Stimulated activated CD8-positive, alpha-beta memory T cell treated with anti-CD3 and anti-CD28 coated beads, Interleukin-4, amount 100 ng/mL, for 1 hour (primary cell): ENCODE measurements at places on chromosomes 7 and 10.

DNA sequence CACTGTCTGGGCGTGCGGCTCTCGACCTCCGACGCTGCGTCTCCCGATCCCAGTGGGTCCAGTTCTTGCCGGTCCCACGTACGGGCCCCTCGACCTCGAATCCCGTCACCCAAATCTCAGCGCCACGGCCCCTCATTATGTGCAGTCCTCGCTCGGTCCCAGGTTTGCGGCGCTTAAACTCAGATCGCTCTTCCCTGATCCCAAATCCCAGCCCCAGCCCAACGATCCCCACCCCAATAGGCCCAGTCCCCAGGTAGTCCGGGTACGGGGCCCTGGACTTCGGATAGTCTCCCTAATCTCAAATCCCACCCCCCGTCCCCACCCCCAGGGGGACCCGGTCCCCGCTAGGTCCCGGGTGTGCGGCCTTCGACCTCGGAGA lies 666 bp downstream of the HNRNPF start:
- no peak for DNase-seq

DNA sequence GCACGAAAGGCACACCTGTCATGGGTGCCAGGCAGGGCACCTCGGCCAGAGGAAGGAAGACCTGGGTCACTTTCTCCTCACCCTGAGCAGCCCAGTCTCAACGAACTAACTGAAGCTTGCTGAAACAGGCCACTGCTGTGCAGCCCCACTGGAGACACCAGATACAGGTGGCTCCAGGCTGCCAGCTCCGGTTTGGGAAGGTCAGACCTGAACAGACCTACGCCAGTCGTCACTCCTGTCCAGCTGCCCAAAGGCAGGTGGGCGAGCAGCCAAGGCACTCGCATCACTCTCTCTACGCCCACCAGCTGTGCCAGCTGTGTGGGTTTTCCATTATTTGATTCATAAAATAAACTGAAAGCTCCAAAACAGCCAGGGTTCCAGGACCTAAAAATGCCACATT lies 256.1 kb downstream of the ZMYND11 start:
- no peak for DNase-seq

DNA sequence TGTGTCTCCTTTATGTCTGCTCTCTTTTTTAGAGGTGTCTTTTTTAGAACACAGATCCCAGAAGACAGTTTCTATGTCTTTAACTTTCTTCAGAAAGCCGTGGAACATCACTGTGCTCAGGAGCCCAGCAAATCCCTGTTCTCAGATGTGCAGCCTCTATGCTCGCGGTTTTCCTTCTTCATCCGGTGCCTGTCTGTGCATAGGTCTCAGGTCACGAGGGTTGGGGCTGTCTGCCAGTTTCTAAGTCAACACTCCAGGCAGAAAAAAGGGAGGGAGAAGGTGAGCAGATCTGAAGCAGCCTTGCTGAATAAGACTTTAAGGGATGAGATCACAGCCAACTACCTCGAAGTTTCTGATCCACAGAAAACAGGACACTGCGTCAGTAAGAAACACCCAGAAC lies 68.5 kb downstream of the CRTAC1 start:
- DNase-seq: no peak

DNA sequence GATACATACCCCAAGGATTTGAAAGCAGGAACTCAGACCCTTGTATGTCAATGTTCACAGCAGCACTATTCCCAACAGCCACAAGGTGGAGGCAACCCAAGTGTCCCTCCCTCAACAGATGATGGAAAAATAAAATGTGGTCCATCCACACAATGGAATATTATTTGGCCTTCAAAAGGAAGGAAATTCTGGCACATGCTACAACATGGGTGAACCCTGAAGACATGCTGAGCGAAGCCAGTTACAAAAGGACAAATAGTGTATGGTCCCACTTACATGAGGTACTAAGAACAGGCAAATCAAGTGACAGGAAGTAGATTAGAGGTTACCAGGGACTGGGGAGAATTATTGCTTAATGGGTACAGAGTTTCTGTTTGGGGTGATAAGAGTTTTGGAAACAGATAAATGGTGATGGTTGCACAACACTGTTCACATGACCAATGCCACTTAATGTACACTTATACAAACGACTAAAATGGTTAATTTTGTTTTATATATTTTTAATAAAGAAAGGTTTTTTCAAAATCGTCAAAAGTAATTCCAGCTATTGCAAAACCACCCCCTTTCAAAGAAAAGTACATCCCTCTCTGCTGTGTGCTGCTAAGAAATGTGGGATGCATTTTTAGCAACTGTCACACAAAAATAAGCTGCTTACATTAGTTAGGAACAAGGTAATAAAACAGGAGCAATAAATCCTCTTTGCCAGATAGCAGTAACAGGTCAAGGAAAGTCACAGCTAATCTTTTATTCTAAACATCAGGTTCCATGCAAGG lies 85.7 kb downstream of the GRB10 start:
- no peak for DNase-seq

DNA sequence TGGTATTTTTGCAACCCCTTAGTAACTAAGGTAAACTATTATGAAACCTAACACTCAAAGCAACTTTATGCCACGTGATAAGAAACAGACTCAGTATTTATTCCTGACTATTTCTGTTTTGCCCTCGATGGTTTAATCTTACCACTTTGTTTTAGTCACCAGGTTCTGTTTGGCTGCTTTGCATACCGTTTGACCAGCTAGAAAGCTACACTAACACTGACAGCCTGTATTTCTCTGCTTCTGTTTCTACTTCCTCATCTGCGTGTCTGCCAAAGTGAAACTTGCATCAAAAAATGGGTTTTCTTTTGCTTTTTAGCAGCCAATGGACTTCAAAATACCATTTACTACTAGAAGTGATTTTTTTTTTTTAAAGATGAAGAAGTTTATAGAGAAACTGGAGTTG lies 802.5 kb downstream of the GRM8 start:
- no peak for DNase-seq

- DNase-seq: no peak
These were observed 201.0 kb upstream of the IMMP2L start for GRCh38 chr7:111763221-111763801.

DNA sequence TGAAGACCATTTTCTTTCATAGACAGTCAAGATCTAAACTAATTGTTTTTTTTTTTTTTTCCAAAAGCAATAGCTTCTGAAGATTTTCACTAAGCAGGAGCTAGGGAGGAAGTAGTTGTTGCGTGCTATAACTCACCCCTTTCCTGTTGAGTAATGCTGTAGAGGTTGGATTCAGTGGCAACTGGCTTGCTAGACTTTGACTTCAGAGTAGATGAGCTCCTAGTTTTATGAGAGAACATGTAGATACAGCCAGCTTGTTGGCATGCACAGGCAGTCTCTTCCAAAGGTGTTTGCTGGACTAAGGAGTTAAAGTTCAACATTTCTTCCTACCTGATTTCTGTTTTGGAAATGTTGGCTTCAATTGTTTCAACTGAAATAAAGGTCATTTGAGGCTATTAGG lies 66.2 kb upstream of the MXI1 start:
- no peak for DNase-seq

DNA sequence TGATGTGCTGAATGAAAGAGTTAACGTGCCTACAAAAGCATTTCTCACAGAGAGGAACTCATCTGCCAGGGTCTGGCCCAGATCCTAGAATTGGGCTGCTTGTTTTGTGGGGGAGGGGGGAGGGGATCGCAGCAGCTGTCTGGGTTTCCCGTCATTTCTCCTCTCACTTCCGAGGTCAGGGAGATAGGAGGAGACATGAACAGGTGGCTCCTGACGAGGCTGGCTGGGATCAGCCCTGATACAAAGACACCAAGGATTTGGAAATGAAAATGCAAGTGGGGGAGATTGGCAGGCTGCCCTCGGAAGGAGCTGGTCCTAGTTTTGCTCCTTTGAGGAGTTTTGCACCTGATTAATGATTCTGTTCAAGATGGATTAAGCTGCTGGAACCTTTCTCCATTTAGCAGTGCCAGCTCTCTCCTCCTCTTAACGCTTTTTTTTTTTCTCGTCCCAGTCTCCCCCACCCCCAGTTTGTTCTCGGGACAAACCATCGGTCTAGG lies 86.8 kb upstream of the KMT2C start:
- DNase-seq: no peak

DNA sequence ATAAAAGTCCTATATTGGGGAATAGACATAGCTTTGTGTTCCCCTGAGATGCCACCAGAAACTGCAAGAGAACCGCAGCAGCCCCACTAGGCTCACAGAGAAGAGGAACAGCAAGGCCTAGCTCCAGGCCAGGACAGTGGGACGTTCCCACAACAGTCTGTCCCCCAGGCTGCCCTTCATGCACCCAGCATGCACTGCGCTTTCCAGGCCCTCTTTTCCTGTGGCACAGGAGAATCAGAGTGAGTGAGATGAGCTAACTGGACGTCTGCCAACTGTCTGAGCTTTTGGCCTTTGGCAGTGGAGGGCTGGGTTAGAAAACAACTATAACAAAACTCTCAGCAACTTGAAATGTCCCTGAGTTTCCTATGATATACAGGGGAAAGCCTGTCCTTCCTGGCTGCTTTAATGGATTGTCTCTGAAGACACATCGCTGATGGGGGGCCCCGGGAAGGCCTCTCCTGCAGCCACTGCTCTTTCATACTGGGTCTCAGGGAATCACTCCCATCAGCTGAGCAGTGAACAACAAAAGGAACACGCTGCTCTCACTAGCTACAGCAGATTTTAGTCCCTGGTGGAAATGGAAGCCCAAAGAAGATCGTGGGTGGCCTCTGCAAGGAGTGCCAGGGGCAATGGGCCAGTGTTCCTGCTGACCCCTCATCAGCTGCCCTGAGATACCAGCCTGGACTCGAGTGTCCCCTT lies 53.5 kb downstream of the PODXL start:
- no peak for DNase-seq

GRCh38 chr7:8390262-8390626 lies 43.2 kb upstream of the NXPH1 start:
- DNase-seq: no peak

DNA sequence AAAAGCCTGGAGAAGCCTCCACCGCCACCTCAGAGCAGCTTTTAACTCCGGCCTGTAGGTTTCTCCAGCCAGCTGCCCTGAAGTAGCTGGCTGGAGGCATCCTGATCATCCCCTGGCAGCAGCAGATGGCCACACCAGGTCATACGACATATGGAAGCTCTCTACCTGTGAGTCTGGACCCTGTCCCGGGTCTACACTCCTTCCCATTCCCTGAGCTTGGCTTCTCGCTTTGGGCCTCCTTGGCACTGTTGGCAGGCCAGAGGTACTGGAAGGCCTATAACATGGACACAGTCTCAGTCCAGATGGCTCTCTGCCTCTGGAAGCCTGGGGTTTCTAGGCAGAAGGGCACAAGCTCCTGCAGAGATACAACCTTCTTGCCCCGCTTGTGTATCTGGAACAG lies 43.5 kb upstream of the TRIM8 start:
- DNase-seq: no peak

DNA sequence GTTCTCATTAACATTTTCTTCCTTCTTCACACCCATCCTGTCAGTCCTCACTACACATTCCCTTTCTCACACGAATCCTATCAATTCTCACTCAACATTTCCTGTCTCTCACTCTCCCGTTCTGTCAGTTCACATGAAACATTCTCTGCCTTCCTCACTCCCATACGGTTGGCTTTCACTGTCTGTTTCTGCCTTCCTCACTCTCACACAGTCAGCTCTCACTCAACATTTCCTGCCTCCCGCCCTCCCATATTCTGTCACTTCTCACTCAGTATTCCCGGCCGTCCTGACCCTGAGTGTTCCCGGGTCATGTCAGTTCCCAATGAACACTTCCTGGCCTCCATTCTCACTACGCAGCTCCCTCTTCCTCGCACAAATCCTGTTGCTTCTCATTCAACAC lies 61.5 kb downstream of the DYNC2I1 start:
- DNase-seq: no peak

GRCh38 chr7:142498364-142498763 lies 240.5 kb upstream of the PRSS58 start:
- no peak for DNase-seq

- DNase-seq: no peak
These were observed 104.1 kb downstream of the PPP1R3C start for GRCh38 chr10:91528768-91529167.
